ENCODE measurements at places on chromosomes 12 and 14.

DNA sequence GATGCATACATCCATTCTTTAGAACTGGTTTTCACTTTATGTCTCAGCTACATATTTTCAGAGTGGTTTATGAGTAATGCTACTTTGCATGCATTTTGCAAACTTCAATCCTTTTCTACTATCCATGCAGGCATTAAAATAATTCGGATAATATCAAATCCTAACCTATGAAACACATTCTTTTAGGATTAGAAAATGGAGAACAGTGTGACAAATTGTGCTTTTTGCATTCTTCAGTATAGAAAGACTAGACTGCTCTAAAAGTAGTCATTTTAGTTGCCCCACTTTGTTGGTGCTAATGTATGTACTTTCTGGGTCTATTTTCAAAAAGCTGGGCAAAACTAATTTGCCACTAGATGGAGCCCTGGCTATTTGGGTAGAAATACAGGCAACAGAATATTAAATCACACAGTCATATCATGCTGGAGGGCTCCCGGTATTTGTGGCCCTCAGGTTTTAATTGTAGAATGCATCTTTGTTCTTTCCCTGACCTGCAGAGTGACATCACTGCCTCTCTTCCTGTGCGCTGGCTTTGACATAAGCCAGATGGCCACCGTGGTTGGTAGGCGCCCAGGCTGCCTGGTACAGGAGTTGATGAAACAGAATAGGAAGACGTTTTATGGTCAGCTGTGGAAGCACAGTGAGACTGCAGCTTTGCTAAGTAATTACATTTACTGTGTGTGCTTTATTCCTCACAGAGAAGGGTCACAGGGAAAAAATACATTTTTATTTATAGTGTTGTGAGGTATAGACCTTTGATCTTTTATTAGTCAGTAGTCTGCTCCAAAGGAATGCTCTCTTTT lies 28.1 kb downstream of the MSRB3 start:
- peak; percentile 31 for DNase-seq

DNA sequence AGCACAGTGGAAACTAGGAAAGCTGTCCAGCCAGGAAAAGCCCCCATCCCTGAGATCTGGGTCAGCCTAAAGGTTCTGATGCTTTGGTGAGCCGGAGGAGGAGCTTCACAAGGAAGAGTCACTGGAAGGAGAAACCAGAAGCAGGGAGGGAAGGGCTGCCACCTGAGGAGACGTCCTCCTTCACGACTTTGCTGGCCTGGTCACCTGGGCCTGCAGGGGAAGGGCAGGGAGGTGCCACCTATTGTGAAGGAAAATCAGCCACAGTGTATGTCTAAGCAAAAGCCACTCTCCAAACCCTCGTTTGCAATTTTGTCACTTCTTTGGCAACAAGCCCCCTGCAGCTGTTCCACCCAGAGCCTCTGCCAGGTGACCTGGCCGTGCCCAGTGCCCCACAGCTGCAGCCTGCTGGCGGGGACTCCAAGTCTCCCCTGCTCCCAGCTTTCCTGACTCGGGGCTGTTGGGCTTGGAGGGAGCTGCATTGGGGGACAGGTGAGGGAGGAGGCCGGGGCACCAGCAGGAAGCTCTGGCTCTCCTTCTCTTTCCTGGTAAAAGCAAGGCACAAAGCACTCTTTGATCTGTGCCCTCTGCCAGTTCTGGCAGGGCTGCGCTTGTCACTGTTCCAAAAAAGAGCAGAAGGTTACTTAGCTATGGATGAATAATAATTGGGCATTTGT lies 120.9 kb upstream of the BCL2L14 start:
- no peak for DNase-seq

DNA sequence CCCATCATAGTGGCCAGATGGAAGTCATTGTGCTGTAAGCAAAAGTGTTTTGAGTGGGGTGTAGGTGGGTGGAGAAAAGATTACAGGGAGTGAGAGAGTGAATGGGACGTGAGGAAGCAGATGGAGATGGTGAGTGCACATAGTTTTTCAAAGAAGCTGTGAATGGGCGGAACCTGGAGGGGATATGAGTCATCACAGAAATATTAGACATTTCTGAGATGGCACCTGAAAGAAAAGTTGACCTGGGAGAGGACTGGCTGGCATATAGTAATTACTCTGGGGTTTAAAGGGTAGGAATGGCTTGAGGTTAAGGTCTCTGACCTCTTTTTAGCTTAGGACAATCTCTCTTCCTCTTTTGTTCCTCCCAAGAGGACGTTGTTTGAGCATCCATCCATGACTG lies 50.5 kb downstream of the ANO4 start:
- no peak for DNase-seq

DNA sequence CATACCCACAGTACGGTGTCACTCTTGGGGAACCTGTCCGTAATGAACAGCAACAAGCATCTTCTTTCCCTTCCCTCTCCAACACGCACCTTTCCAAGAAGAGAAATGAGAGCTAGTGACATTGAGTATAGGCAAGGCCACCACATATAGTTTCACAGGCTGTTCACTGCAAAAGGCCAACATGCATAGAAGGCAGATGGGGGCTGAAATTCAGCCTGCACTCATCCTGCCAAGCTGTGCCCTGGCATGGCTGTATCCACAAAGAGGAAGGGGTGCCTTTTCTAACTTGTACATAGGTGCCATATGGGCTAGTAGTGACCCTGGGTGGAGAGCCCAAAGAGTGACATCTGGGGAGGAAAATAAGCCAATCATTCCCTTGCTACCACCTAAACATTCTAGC lies 169.6 kb downstream of the ZFP36L1 start:
- no peak for DNase-seq

- DNase-seq, result no peak
Observed at GRCh38 chr14:89258728-89259273, 158.2 kb downstream of the FOXN3 start.

DNA sequence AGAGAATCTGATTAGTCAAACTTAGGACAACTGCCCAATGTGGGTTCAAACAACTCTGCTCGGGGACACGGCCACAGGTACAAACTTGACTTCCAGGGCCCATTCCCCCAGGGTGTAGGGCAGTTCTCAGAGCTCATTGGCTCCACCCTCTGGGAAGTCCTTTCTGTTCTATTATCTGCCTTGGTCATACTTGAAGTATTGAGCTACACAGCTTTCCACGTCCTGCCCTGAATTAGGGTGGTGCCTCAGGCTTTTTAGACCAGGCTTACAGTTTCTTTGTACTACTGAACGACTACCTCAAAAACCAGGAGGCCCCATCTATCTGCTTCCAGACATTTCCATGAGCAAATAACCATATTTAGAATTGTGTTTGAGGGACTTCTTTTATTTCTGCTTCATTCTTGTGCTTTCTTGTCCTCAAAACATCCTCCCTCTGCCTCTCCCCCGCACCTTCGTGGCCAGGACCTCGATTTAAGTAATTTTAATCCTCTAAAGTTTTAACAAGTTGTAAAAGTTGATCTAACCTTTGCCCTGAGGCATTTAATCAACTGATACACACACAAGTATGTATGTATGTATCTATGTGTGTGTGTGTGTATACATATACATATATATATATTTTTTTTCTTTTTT lies 281.7 kb upstream of the AMIGO2 start:
- no peak for DNase-seq

DNA sequence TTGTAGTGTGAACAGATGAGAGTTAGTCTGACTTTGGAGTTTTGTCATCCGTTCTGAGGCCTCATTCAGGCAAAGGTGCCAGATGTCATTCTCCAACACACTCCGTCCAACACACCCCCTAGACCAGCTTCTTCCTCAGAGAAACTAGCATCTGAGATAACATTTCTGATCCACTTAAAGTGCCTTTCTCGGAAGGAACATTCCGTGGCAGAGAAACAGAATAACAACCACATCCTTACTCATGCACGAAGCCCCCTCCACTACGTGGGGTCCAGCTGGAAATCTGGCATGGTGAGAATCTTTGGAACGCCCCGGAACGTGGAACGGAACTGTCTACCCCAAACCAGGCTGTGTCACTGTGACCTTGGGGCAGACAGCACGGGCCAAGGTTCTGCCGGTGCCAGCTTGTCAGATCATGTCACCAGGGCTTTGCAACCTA lies 17.0 kb upstream of the BCL7A start:
- DNase-seq, result no peak

GRCh38 chr14:103854017-103854808 lies 6.8 kb upstream of the PPP1R13B start:
- no peak for DNase-seq

DNA sequence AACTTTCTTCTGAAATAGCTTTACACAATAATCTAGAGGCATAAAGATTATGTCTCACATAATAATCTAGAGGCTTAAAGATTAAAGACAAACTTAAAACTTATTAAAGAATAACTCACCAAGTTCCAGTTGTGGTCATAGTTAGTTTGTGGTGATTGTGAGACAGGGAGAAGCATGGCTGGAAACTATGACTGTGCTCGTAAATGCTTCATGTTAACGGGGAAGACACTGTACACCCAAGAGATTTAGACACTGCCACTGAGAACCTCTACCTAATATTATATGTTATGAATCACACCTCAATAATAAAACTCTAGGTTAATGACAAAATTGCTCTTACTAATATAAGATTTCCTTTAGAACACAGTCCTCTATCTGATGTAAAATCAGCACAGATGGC lies 541.6 kb downstream of the TMEM121 start:
- no peak for DNase-seq

GRCh38 chr12:29255042-29255441 lies 106.0 kb downstream of the FAR2 start:
- no peak for DNase-seq

- DNase-seq, result no peak
Observed at GRCh38 chr12:89706986-89707702, 1.5 kb downstream of the ATP2B1 start.

GRCh38 chr14:94451826-94452225 lies 774 bp downstream of the SERPINA11 start:
- DNase-seq, result no peak

DNA sequence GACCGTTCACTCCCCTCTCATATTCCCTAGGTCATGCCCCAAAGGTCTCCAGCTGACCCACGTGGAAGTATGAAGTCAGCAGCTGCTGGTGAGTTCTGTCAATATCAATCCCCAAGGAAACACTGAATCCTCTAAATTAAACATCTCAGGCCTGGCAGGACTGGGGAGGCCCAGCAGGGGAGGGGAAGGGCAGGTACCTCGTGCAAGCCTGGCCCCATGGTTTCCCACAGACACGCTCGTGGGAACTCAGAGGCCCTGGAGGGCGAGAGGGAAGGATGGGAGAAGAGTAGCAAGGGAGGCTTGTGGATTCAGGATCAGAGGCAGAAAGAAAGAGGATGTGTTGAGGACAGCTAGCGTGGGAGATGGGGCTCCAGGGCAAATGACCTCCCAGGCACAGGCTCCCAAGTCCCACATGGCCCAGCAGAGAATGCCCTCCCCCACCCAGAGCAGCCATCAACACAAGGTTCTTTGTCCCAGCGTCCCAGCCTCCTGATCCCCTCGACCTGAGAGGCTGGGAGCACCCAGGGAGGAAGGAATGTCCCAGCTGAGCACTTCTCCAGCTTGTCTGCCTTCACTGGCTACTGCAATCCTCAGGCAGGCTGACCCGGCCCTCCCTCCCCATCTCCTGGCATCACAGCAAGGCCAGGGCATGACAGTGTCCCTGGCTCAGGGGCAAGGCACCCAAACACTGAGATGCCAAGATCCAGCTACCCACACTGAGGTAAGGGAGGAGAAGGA lies 20.1 kb upstream of the RPLP0 start:
- DNase-seq, result no peak

DNA sequence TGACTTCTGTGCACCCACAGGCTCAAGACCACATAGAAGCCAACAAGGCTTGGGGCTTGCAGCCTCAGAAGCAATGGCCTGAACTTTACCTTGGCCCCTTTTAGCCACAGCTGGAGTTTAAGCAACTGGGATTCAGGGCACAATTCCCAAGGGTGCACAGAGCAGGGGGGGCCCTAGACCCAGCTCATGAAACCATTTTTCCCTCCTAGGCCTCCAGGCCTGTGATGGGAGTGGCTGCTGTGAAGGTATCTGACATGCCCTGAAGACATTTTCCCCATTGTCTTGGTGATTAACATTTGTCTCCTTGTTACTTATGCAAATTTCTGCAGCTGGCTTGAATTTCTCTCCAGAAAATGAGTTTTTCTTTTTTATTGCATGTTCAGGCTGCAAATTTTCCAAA lies 21.9 kb downstream of the GABARAPL1 start:
- no peak for DNase-seq

- DNase-seq, result no peak
Observed at GRCh38 chr12:124608450-124608870, 41.0 kb upstream of the NCOR2 start.

DNA sequence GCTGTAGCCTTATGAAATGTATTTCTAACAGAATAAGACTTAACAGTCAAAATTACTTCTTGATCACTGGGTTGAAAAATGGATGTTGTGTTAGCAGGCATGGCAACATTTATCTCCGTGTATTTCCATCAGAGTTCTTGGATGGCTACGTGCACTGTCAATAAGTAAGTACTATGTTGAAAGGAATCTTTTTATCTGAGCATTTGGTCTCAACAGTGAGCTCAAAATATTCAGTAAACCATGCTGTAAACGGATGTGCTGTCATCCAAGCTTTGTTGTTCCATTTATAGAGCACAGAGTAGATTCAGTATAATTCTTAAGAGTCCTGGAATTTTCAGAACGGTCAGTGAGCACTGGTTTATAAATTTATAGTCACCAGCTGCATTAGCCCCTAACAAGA lies 15.5 kb downstream of the SCAF11 start:
- no peak for DNase-seq

DNA sequence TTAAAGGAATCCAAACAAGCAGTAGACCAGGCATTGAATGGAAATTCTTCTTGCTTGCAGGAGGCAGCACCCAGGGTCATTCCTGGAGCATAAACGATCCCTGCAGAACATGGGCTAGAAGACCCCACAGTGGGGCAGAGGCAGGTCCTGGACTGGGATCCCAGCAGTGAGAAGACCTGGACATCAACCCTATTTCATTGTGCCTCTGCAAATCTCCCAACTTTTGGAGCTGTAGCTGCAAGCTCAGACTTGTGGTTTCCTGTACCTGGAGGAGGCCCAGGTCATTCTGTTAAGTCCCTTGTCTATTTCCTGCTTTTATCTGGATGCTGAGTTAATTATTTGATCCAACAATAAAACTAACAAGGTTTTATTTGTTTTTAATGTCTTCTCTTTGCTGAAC lies 61.7 kb downstream of the CALM1 start:
- DNase-seq, result no peak

DNA sequence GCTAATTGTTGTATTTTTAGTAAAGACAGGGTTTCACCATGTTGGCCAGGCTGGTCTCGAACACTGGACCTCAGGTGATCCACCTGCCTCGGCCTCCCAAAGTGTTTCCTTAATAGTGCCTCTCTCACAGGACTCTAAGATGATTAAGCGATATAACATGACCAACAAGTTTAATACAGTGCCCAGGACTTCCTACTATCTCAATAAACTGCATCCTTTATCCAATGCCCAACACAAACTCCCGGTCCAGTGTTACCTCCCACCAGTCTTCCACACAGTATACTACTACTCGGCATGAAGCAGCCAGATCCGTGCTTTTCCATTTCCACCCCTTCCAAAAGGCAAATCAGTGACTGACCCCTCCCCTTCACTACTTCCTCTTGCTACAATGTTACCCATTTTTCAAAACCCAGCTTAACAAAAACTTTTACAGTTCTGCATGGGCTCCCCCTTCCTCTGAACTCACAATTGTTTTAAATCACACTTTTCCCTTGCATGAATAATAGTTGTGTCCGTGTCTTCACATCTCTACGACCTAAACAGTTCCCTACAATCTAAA lies 900 bp downstream of the NOP2 start:
- DNase-seq, result no peak
